ENCODE measurements at places on chromosomes 6 and 20.
A peak's percentile ranks its signal among the peaks of the same experiment; 100 is the strongest.

DNA sequence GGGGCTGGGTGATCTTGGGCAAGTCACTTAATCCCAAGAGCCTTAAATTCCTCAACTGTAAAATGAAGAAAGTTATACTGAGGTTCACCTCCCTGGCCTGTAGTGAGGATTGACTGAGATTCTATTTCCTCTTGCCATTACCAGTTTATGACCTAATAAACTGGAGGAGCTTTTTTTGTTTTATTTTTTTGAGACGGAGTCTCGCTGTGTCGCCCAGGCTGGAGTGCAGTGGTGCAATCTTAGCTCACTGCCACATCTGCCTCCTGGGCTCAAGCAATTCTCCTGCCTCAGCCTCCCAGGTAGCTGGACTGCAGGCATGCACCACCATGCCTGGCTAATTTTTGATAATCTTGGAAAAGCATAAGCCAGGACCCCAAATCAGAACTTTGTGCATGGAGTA is 161.4 kb upstream of the SNX9 start:
- DNase-seq: no peak

DNA sequence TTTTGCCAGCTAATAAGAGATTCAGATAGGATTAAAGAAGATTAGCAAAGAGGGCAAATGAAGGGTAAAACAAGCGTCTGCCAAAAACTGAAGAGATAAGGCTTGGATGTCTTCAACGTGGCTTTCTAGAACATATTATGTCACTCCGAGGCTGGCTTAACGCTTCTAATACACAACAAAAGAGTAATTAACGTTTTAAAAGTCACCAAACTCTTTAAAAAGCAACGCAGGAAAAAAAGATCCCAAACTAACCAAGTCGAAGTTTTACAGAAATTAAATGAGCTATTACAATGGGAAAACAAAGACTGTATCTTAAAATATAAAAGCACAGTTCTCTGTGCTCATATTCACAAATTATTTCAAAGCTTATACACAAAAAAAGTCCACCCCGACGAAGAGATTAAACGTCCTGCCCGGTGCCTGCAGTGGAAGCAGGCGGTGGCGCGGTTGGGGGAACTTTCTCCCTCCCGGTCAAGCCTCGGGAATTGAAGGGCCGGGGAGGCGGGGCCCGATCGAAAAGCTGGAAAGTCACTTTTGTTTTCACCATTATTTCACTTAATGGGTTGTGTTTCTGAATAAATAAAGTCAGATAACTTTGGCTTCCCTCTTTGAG is 1.2 kb downstream of the MAK start:
- no peak for DNase-seq

- no peak for DNase-seq
Observed at GRCh38 chr20:41177636-41178035, 40.3 kb downstream of the PLCG1 start.

GRCh38 chr6:132590362-132590761 is 821 bp upstream of the TAAR5 start:
- no peak for DNase-seq

GRCh38 chr6:151716526-151716932 is 91.0 kb upstream of the ESR1 start:
- DNase-seq: no peak

GRCh38 chr20:47318586-47319516 is 37.6 kb downstream of the ZMYND8 start:
- no peak for DNase-seq

GRCh38 chr20:62805155-62805710 is 598 bp downstream of the OGFR start:
- peak; percentile 70 for DNase-seq

GRCh38 chr20:32661820-32662528 is 11.8 kb downstream of the C20orf203 start:
- DNase-seq: no peak

DNA sequence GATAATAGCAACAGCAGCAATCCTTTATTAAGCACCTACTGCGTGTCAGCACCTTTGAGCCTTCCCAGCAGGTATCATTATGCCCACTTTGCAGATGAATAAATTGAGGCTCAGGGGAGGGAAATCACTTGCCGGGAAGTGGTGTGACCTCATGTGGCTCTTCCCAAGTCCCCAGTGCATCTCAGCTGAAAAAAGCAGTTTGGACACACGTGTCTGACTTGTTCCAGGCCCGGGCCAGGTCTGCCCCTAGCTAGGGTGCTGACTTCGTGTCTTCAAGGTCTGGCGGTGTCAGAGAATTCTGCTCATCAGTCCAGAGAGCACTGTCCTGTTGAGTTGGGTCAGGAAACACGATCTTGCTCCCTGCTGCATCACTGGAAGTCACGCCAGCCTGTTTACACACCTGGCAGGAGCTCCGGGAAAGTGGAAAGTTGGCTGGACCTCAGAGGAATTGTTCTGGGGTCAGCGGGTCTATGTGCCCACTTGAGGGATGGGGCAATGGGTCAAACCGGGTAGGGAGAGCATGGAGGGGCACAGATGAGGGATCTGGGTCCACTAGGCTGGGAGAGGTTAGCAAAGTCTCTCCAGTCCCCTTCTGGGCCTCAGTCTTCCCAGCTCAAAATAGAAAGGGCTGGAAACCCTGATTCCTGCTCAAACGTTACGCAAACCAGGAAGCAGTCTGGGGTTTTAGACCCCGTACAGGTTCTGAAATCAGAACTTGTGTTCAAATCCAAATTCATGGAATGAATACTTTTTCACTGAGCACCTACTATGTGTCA is 10.5 kb downstream of the SLC13A3 start:
- DNase-seq: no peak

- no peak for DNase-seq
Observed at GRCh38 chr20:15561070-15561569, 1012.1 kb downstream of the KIF16B start.
